Stimulated activated CD8-positive, alpha-beta memory T cell treated with anti-CD3 and anti-CD28 coated beads, Interleukin-12 subunit alpha, Interleukin-12 subunit beta, amount 100 ng/mL, for 4 hours (primary cell): ENCODE measurements at places on chromosomes 2 and 18.

DNA sequence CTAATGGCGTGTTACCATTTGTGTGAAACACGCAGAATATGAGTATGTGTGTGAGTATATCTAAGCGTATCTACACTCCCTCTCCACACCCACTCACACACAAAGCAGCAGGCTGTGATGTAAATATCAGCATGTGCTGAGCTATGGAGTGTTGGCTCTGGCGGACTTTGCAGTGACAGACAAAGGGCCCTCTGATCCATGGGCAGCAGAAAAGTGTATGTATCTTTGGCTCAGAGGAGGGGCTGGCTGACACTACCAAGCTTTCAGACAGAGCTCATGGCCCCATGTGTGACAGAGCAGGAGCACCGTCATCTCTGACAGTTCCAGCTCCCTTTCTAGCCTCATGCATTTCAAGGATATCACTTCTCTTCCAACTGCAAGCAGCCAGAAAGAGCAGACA lies 57.2 kb upstream of the ASB18 start:
- DNase-seq, result no peak

- DNase-seq, result no peak
These were observed 172.1 kb downstream of the UPP2 start for GRCh38 chr2:158273791-158274190.

DNA sequence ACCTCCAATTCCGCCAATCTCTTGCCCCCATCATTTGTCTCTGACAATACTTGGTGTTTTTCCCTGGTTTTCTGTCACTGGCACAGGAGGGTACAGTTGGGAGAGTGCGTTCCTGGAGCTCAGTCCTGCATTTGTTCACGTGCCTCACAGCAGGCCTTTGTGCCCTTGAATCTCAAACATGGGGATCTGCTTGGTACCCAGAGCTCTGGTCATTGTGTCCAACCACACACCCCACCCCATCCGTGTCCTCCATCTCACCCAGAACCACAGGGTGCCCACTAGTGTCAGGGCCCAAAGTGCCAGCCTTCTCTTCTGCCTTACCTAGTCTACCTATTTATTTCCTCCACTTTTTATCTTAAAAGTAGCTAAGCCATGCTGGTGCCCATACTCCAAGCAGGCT lies 16.2 kb downstream of the GAREM2 start:
- no peak for DNase-seq

DNA sequence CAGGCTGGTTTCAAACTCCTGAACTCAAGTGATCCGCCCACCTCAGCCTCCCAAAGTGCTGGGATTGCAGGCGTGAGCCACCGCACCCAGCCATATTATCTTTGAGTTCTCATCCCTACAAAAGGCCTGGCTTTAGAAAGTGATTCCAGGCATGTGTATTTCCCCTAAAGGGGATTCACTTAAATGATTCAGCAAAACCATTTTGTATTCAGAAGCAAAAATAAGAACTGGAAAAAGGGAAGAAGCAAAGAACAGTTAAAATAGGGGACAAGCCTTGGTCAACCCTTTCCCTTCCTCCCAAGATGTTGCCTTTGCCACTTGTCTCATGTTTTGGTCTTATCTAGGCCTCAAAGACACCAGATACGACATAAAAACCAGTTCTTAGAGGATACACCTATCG lies 10.5 kb downstream of the TM4SF20 start:
- no peak for DNase-seq

DNA sequence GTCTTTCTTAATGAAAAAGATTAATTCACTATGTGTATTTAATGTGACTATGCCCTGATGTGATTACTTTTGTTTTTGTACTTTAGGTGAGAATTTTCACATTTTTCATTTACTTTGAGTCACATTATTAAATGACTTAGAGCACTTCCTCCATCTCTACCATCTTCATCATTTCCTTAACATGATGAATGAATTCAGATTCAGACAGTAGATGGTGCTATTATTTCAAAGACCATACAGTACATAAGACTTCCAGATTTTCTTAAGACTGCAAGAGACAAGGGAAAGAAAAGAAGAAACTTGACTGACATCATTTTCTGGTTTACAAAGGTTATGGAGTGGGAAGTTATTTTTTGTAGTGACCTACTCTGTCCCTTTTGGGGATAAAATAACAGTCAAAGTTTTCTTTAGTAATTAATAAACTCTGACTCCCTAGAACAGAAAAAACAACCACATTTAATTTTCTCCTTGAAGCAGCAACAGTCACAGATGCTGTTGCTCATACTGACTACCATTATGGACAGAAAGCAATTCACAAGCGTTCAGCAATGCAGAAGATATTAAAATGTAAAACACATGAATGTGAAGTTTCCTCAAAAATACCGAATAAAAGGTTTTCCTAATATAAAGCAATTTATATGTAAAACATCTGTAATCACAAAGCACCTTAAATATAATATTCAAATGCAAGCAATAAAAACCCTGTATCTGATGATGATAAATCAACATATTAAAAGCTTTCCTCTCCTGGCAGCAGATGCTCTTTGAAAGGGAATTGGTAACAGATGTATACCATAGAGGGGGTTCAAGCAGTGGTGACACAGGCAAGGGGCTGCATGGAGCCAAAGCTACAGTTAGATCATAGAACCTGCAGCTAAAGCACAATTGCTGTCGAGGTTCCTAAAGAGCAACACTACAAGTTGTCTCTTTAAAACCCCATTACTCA lies 1010.9 kb upstream of the NXPH2 start:
- DNase-seq, result no peak

DNA sequence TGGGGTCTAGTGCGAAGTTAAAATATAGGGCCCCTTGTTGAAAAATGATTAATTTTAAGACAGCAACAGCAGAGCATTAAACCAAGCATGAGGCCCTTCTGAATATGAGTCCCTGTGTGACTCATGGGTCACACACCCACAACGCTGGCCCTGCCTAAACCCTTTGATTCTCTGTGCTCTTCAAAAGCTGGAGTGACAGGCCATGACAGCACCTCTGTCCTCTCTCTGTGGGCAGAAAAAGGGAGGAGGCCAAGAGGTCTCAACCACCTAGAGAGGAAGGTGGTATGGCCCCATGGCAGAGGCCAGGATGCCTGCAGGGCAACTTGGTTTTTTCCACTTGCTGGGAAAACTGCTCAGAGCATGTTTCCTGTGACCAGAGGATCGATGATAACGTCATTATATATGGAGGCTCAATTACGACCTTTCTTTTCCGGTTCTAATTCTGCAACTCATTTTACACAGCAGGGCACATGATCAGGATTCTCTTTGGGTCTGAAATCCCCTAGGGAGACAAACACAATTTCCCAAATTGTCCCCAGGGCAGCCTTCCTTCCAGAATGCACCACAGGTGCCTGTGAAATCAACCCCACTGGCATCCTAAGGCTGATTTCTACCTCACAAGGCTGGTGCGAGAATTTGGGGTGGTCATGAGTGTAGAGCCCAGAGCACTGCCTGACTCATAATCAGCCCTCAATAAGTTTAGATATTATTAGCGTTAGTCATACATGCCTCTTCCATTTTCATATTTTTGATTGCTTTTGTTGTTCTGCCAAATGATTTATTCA lies 102.0 kb upstream of the PPP1CB start:
- peak; percentile 11 for DNase-seq

GRCh38 chr18:48468151-48468550 lies 59.0 kb upstream of the ZBTB7C start:
- DNase-seq, result no peak

DNA sequence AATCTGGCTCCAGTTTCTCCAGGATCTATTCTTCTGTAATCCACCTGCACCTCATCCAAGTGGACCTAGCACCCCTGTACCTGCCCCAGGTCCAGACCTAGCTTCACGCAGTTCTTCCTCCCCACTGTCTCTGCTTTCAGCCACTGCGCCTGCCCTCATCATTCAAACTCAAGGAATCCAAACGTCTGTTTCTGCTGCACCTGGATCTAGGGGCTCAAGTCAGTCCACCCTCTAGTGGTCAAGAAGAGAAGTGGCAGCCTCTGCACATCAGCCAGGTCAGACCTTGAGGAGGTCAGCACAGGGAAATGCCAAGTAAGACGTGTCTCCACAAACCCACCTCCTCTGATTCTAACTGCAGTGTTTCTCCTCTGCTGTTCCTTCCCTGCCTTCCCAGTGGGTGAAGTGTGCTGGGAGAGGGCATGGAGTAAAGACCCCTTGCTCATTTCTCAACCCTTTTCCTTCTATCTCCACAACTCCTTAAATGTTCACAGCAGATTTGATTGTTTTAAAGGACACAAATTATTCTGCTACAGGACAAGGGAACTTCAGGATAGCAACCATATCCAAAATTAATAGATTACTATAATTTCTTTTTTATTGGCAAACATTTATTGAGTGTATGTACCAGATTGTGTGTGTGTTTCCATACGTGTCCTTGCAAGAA lies 8.6 kb upstream of the RNF152 start:
- no peak for DNase-seq

- no peak for DNase-seq
These were observed 404.0 kb downstream of the ADCYAP1 start for GRCh38 chr18:1308686-1309085.

GRCh38 chr2:142286618-142287017 lies 155.8 kb upstream of the LRP1B start:
- DNase-seq, result no peak

GRCh38 chr2:170495896-170496295 lies 219.2 kb upstream of the SP5 start:
- no peak for DNase-seq

GRCh38 chr2:200616193-200616592 lies 30.4 kb downstream of the AOX1 start:
- no peak for DNase-seq

DNA sequence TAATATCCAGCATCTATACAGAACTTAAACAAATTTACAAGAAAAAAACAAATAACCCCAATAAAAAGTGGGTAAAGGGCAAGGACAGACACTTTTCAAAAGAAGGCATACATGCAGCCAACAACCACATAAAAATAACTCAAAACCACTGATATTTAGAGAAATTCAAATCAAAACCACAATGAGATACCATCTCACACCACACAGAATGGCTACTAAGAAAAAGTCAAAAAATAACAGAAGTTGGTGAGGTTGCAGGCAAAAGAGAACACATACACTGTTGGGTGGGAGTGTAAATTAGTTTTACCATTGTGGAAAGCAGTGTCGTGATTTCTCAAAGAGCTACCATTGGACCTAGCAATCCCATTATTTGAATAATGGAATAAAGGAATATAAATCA lies 1973.9 kb upstream of the LRRTM1 start:
- no peak for DNase-seq

DNA sequence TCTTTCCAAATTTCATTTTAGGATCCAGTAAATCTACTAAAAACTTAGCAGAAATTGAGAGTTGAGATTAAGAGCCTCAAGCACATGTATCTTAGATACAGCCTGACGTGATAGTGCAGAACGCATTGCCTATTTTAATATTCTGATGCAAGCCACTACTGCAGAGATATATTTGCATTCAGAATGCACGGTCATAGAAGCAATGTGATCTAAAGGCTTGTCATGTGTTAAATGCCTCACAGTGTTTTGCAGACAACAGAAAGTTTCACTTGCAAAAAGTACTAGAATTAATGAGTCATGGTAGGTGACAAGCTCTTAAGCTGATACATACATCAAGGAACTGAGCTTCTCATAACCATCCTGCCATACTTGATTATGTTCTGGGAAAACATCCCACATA lies 886.7 kb upstream of the CHAC2 start:
- DNase-seq, result no peak

- no peak for DNase-seq
These were observed 58.9 kb upstream of the ID2 start for GRCh38 chr2:8622924-8623465.

- no peak for DNase-seq
These were observed 64.9 kb downstream of the LNPK start for GRCh38 chr2:175937216-175937615.

DNA sequence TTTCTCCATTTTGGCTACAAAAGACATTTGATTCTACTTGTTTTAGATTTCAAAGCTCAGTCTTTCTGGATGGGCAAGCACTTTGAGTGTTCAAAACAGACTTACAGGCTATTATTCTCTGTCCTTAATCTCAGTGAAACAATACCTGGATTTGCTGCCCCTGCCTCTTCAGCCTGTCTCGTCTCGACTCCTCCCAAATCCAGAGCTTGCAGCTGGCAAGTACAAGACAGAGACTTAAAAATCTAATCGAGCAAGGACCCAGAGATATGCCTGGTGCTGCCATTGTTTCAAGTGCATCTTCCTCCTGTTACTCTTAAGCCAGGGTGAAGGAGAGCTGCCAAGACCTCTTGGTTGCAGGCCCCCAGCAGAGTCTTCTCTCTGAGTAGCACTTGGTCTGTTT lies 59.2 kb downstream of the LRRC30 start:
- DNase-seq, result no peak

GRCh38 chr2:118249531-118249930 lies 161.3 kb downstream of the INSIG2 start:
- no peak for DNase-seq

DNA sequence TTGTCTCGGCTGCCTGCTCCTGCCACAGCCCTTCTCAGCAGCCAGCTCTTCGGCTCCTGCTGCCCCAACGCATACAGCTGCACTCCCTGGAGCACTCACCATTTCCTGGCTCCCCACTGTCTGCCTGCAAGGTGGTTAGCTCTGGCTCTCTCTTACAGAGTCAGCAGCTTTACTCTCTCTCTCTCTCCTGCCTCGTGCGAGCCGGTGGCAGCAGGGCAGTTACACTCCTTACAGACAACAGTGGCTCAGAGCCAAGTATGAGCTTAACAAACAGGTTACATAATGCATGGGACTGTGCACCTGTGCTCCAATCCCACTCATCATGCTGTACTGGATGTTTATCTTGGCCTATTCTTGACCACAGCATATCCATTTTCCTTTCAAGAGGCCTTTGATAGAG lies 47.4 kb upstream of the DNAJC10 start:
- no peak for DNase-seq

DNA sequence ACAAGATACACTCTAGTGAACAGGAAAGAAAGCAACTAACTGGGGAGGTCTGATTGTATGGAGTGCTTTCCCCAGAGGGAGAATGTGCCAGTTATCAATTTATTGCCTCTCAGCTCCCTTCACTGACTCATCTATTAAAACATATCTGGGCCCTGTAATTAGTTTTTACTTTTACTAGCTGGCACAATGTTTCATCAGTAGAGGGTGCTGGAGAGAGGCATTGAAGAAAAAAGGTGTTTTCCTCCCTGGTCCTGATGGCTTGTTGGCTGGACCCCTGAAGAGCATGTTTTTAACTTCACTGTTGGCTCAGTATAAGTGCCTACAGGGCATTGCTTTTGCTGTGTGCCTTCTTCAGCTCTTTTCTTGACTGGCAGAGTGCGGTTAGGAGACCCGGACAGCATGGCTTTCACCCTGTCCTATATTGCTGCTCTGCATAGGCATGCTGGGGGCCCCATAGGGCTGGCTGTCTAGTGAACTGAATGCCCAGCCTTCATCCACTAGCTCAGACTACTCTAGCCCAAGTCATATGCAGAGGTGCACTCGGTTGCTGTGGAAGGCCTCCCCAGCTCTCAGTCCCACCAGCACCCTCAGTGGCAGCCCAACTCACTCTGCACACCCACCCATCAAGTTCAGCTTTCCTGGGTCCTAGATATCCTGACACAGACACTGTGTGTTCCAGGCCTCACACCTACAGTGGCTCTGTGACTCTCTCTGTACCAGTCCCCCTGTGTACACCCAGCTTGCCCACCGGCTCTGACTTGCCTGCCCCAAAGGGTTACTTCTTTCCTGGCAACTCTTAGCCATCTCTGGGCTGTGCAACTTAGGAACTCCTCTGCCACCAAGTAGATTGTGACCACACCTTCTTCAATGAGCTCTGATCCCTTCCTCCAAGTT lies 62.3 kb upstream of the ACYP2 start:
- no peak for DNase-seq

- DNase-seq, result no peak
These were observed 92.9 kb downstream of the NEDD4L start for GRCh38 chr18:58136879-58137278.

- DNase-seq, result no peak
These were observed 59.9 kb downstream of the AGAP1 start for GRCh38 chr2:235553696-235554100.
